ENCODE measurements at places on chromosomes 5 and 9.

GRCh38 chr5:4901305-4901811 is 238.8 kb upstream of the ADAMTS16 start:
- no peak for DNase-seq

GRCh38 chr5:168667301-168667840 is 88.2 kb upstream of the PANK3 start:
- no peak for DNase-seq

GRCh38 chr9:100394032-100394695 is 32.8 kb upstream of the MSANTD3 start:
- DNase-seq = peak; percentile 43

- DNase-seq = no peak
Observed at GRCh38 chr9:130943777-130944176, 4.7 kb upstream of the FIBCD1 start.

DNA sequence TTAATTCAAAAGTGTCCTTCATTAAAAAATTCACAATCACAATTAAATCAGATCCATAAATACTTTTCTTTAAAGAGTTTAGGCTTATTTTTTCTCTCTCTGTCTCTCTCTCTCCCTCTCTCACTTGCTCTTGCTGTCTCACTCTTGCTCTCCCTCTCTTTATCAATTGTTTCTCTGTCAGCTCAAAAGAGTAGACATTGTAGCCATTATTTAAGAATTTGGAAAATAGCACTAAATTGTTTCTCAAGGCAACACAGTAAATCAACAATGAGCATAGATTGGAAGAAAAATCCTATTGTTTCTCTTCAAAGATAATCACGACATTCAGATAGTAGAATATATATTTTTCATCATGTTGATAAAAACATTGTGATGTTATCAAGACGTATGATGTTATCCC is 1114.0 kb downstream of the PTPRD start:
- no peak for DNase-seq

DNA sequence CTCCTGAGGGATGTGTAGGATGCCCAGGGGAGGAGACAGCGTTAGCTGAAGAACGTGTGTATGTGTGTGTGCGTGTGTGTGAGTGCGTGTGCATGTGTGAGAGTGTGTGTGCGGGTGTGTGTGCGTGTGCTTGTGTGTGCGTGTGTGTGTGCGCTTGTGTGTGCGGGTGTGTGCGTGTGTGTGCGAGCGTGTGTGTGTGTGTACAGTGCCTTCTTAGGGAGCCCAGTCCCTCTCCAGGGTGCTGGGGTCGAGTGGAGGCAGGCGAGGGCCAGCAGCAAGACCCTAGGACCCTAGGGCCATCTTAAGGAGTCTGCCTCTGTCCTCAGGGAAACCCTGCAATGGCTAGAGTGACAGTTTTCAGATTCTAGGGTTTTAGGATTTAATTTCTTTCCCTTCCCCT is 26.0 kb upstream of the STXBP1 start:
- no peak for DNase-seq

DNA sequence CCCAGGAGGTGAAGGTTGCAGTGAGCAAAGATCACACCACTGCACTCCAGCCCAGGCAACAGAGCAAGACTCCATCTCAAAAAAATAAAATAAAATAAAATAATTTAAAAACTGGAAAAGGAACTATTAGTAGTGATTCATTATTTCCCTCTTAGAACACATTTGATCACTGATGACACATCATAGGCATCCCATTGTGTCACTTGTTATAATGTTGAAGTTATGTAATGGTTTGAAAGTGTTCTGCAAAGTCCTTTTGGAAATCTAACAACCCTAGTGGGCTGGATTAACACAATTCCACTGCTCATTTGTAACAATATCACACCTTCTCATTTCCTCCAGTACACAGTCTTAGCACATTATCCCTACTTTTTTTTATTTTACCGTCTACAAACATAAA is 81.8 kb upstream of the LMNB1 start:
- DNase-seq = peak; percentile 17

GRCh38 chr9:121837113-121837961 is 185.9 kb downstream of the DAB2IP start:
- DNase-seq = peak; percentile 70

GRCh38 chr9:122059214-122059954 is 33.7 kb downstream of the TTLL11 start:
- no peak for DNase-seq

GRCh38 chr9:18905883-18906629 is 127.0 kb downstream of the SAXO1 start:
- no peak for DNase-seq

DNA sequence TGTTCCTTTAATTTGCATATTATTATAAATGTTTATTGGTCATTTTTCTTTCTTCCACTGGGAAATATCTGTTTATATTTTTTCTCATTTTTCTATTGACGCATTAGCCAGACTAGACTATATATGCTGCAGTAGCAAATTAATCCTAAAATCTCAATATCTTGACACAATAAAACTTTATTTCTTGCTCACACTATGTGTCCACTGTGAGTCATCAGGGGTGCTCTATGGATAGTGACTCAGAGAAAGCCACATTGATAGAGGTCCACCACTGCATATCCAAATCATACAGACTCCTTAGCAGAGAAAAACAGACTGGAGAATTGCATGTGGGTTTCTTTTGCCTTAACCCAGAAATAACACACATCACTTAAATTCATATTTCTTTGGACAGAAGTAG is 20.8 kb downstream of the OR1L3 start:
- peak; percentile 2 for DNase-seq

GRCh38 chr5:96312383-96312782 is 120.7 kb downstream of the PCSK1 start:
- no peak for DNase-seq

DNA sequence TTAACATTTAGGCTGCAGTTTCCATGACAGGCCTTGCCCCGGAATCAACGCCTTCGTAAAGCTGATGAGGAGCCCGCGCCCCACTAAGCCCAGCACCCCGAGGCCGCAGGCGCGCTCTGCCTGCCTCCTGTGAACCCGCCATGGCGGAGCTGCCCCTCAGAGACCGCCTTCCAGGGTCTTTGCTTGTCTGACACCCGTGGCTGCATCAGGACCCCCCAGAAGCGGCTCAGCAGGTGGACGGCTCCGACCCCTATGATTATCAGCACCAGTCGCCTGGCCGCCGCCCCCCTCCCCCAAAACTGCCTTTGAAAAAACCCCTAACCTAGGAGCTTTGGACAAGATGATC is 507 bp upstream of the DPH7 start:
- no peak for DNase-seq

DNA sequence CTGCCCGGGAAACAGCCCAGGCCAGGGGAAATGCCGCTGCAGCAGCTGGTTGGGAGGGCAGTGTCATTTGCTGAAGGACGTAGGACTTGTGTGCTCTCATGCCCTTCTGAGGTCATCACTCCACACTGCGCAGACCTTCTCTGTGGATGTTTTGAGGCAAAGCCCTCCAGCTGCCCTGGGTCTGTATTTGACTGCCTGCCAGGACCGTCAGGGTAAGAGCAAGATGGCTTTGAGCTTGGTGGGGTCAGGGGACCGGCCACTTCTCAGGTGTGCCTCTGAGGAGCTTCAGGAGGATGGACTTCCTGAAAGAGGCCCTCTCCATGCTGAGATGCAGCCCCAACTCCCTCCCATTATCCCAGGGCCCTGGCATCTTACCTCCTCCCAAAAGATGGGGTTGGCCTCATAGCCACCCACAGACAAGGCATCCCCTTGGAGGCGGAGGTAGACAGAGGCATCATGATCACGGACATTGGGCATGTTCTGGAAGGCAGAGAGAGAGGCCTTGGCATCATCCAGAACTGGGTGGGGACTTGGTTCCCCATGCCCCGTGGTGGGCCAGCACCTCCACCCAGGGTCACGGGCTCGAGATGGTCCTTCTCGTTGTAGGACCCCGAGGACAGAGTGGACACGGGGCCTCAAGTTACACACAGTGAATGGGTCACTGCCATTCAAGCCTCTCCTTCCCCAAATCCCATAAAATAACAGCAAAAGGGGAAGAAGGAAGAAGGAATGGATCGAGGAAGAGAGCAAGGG is 19.4 kb downstream of the SARDH start:
- DNase-seq = no peak

- no peak for DNase-seq
Observed at GRCh38 chr5:159059722-159060121, 40.0 kb downstream of the EBF1 start.

DNA sequence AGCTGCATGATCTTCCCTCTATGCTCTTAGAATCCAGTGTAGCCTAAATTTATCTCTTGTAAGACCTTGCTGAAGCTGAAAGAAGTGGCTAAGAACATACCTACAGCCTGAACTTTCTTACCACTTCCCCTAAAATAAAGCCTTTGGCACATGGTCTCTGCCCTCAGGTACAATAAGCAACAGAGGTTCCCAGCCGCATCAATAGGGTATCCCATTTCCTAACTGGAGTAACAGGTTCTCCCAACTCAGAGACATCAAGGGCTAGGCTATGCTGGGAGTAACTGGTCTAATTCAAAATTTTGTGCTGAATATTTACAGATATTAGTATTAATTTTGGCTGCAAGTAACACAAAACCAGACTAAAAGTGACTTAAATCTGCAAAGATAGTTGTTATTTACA is 335.8 kb upstream of the TRPC7 start:
- DNase-seq = no peak

- DNase-seq = no peak
Observed at GRCh38 chr9:131692612-131693562, 47.0 kb downstream of the RAPGEF1 start.

DNA sequence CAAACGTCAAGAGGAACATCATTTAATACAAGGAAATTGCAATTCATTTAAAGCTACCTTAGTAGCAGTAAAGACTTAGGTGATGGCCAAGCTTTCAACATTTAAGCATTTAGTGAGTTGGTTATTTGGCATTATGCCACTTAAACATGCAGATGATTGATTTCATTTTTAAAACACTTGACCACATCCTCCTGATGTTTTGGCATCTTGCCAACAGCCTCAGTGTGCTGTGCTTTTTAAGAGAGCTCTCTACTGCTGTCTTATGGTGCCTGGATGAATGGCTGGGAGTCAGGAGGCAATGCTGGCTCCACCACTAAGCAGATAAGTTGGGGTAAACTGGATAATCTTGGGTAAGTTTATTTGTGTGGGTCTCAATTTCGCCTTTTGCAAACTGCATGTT is 364.5 kb downstream of the MAN2A1 start:
- peak; percentile 14 for DNase-seq

DNA sequence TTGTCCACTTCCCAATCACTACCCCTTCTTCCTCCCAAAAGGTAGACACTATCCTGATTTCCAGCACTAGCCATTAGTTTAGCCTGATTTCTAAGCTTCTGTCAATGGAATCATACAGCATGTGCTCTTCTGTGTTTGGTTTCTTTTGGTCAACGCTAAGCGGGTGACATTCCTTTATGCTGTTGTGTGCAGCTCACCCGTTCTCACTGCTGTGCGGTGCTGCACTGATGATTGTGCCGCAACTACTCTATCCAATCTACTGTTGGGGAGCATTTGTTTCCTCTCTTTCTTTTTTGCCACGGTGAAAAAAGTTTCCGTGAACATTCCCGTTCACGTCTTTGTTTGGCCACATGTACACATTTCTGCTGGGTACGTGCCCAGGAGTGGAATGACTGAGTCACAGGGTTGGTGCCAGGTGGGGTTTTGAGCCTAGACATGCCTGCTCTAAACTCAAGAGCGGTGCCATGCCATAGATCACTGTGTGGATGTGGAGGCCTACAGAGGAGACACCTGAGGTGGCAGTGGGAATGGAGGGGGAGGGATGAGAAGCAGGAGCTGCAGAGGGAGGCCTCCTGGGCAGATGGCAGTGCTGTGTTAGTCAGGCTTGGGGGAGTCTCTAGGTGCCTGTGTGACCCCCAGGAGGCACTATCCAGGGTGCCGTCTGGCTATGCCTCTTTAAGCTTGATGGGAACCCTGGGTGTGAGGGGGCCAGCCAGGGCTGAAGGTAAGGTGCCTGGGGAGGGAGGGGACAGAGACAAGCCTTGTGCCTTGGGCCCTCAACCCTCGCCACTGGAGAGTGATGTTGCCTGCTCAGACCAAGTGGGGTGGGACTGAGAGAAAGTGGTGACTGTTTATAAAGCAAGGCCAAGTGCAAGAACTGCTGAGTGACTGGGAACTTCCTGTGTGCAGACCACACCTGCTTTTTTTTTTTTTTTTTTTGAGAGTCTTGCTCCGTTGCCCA is 11.4 kb upstream of the ANKRD33B start:
- DNase-seq = peak; percentile 50

DNA sequence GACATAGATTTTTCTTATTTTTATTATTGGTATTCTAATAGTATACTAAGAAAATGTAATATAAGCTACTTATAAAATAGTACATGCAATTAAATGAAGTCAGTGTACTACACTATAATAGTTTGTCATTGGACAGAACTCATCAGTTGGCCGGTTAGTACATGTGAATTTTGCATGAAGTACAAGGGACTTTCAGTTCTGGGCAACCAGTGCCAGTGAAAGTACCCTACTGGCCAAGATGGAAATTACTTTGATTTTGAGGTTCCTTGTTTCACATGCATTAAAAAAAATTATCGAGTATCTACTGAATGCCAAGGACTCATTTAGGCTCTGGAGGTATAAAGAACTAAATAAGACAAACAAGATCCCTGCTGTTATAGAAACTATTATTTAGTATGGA is 213.4 kb upstream of the ELL2 start:
- no peak for DNase-seq

DNA sequence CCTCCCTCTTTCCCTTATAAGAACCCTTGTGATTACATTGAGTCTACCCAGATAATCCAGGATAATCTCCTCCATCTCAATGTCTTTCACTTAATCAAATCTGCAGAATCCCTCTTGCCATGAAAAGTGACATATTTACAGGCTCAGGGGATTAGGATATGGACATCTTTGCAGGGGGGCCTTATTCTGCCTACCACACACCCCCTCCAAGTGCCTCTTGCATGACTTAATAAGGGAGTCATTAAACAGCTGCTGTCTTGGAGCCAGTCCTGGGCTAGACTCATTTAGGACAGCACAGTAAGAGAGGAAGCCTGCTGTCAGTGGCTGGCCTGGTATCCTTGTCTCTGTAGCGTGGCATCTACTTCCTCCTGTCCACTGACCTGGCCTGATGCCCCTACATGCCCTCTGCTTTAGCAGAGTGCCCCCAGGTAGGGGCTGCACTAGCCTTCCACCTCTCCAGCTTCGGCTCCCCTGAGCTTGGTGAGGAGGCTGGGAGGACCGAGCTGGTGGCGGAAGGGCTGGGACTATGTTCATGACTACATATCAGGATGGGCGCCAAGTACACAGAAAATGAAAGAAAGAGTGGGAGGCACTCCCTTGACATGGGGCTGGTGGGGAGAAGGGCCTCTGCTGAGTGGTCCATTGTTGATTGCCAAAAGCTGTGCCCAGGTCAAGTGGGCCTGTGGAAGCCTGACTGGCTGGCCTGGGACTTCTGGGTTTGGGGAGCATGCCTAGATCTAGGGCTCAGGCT is 17.2 kb downstream of the ENHO start:
- DNase-seq = peak; percentile 8

GRCh38 chr9:97892421-97892820 is 29.9 kb downstream of the TRMO start:
- DNase-seq = peak; percentile 7

- DNase-seq = no peak
Observed at GRCh38 chr9:89822996-89823395, 218.2 kb downstream of the GADD45G start.
